ENCODE measurements at places on chromosomes 12 and 14.

DNA sequence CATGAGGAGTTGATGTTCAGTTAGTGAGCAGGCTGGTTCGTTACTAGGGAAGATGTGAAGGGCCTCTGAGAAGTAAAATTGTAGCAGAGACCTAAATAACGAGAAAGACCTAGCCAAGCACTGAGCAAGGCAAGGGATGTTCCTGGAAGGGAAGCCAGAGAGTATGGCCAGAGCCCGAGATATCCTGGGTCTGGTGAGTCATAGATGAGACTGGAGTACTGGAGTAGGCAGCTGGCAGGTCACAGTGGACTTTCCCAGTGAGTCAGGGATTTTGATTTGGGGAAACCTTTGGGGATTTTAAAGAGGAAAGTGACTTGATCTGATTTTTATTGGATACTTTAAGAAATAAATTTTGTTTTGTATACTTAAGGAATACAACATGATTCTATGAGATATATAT lies 369.0 kb downstream of the DIO2 start:
- no peak for DNase-seq

DNA sequence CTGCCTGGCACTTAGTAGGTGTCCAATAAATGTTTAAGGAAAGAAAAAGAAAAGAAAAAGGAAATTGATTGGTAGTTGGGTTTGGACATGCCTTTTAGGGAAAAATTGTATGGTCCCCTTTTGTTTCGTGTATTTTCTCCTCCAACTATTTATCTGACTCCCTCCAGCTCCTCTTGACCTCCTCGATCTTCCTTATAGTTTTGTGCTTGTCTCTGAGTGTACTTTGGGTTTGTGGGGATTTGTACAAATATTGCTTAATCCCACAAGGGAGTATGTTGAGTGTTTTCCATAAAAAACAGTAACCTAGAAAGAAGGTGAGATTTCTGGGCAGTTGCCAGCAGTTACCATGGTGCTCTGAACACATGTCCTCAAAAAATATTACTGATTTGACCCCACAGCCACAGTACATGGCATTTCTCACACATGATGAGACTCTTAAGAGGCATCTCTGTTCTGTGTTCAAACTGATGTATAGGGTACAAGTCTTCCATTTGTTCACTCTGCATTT lies 15.7 kb downstream of the PLEKHG7 start:
- DNase-seq, result no peak

DNA sequence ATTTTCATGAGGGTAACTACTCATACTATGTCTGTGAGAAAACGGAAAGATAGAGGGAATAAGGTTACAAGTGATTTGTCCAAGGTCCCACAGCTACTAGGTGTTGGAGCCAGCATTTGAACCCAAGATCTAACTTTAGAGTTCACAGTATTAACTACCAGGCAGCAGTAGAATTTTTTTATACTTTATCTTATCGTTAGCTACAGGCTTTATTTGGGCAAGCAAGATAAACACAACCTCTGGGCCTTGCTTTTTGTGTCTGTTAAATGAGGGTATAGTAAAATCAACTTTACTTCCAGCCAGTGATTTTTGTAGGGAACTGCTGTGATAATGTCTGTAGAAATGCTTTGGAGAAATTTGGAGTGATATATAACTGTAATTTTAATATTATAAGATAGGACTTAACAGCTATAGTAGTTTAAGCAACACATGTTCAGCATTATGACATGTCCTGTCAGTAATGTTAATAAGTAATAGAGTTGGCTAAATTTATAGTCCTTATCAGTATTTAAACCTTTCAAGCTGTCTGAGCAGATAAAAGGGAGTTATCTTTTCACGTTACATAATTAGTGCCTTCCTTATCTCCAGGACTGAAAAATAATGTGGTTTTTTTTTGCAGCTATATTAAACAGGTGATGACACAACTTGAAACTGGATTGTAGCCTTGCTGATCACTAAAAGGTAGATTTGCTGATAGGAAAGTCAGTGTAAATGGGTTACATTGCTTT lies 12.8 kb downstream of the LEMD3 start:
- no peak for DNase-seq

DNA sequence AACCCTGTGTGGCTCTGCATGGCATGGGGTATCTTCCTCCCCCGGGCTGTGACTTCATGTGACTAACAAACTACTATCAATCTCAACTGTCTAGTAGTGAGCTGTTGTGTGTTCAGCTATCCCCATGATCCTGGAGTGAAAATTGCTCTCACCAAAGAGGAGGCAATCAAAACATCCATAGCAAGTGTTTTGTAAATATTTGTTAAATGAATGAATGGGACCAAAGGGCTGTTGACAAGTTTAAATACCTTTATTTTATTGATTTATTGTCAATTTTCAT lies 138.1 kb upstream of the CPM start:
- DNase-seq, result no peak

GRCh38 chr12:46396826-46397225 lies 24.3 kb upstream of the SLC38A2 start:
- DNase-seq, result no peak

- DNase-seq, result no peak
These were observed 12.1 kb upstream of the IFI27 start for GRCh38 chr14:94098326-94098992.

- no peak for DNase-seq
These were observed 73.4 kb downstream of the SPTB start for GRCh38 chr14:64806202-64806861.

DNA sequence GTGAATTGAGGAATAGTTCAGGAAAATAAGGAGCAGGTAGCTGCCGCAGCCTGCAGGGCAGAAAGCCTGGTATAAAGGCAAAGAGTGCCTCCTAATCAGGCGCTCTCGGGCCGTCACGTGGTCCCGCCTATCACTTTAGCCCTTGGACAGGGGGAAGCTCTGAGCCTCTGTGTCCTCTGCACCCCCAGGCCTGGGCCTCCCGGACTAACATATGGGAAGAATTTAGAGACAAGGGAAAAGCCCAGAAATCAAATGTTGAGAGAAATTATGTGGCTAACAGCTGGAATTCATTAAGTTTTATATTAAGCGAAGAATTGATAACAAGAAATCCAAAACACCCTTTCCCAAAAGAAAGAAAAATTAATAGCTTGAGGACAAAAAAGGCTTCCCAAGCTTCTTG lies 417.7 kb downstream of the ATP23 start:
- DNase-seq, result no peak

DNA sequence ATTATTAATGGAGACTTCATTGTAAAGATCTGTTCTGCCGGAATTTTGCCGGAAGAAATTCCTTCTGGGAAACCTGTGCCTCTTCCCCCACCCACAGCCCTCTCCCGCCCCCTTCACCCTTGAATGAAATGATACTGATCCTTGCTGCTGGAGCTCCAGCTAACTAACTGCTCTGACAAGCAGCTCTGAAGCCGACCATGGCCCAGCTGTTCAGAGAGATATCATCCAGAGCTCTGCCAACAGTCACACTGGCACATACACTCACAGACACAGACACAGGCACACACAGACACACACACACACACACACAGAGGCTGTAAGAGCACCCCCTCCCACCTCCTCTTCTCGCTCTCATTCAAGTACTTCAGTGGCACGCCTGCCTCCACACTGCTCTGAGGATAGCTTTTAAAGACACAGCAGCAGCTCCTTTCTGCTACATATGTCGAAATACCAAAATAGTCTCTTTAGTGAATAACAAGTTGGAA lies 88.6 kb downstream of the R3HDM2 start:
- no peak for DNase-seq

- DNase-seq, result no peak
These were observed 45.7 kb downstream of the SPATS2 start for GRCh38 chr12:49413010-49413409.

DNA sequence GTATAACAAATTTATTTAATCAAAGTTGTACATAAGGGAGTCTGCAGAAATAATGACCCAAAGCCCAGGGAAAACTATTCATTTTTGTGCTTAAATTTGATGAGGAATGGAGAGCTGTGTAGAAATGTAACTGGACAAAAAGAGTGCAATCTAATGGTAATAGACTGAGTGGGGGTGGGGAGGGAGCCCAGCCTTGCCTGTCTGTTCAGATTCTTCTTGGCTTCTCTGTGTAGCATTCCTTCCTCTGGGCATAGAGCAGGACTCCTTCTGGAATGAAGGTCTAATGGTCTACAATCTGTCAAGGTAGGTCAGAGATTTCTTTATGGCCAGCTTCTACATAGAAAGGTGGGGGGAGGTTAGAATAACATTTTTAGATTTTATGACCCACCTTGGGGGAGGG lies 126.1 kb downstream of the SYT10 start:
- no peak for DNase-seq

DNA sequence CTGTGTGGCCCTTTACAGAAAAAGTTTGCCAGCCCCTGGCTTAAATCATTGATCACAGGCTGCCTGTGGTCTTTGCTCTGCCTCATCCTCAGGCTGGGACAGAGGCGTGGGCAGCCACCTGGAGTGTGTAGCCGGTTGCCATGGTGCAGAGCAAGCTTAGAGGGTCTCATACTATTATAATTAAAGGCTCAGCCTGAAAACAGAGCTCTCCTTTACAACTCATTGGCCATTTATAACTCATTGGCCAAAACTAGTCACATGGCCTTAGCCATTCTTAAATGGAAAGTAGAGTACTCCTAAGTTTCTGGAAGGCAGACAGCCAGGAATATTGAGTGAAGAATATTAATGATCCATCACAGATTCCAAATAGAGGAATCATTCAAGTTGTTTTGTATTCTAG lies 3.0 kb downstream of the HSP90B1 start:
- no peak for DNase-seq

DNA sequence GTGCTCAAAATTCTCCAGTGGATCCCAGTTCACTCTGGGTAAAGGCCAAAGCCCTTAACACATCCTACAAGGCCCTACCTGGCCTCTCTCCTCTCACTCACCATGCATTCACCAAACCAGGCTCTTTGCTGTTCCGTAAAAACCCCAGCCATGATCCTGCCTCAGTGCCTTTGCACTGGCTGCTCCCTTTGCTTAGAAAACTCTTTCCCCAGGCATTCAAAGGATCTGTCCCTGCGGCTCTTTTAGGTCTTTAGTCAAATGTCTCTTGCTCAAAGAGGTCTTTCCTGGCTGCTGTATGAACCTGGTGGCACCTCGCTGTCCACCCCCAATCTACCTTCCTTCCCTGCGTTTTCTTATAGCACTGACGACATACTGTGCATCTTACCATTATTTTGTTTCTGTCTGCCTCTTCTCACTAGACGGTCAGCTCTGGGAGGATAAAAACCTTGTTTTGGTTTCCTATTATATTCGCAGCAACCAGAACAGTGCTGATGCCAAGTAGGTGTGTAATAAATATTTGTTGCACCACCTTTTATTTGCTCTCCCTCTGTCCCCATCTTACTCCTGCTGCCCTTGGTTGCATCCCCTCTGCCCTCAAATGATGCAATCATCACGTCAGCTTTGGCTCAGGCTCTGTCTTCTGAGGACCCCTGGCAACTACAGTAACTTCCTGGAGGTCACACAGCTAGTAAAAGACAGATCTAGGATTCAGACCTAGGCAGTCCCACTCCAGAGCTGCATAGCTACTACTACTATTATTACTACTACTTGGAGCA lies 23.8 kb upstream of the DICER1 start:
- no peak for DNase-seq

- no peak for DNase-seq
These were observed 54.2 kb downstream of the MYF5 start for GRCh38 chr12:80770958-80771357.

DNA sequence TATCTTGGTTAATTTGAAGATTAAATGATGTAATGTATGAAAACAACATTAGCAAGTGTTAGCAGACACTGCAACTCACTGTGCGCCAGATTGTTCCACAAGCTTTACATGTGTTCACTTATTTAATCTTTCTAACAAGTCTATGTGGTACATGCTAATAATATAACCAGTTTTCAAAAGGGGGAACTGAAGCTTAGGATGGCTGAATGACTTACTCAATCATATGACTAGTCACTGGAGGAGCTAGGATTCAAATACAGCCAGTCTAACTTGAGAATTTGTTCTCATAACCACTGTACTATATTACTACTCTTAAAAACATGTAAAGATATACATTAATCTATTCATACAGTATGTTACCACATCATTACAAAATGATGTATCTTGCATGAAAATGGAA lies 60.5 kb upstream of the LRIG3 start:
- DNase-seq, result no peak

DNA sequence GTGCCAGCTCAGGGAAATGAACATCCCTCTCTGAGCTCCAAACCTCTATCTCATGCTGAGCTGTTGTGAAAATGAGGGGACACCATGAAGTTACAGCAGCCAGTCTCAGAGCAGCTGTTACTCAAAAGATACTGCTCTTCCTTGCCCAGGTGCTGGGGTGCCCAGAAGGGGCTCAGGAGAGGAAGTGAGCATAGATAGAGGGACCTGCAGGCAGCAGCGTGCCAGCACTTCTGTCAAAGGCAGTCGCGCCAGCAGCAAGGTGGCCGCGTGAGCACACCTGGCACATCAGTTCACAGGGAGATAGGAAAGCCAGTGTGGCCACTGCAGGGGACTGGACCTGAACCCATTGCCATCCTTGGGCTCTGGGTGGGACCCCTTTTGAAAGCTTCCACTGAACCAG lies 27.8 kb downstream of the C14orf132 start:
- DNase-seq, result no peak

DNA sequence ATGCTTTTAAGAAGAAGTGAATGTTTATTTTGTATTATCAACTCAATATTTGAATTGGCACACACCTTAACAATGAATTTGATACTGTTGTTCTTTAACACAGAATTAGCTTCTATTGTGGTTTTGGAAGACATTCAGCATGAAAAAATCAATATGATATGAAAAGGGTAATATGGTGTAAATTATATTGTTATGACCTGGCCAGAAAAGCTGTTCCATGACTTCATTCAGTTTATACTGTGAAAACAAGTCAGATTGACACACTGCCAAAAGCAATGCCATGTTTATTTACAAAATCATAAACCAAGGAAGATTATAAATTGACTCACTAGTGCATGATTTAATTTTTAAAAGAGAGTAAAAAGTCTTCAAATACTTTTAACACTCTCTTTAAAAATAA lies 851.4 kb upstream of the SEL1L start:
- no peak for DNase-seq

DNA sequence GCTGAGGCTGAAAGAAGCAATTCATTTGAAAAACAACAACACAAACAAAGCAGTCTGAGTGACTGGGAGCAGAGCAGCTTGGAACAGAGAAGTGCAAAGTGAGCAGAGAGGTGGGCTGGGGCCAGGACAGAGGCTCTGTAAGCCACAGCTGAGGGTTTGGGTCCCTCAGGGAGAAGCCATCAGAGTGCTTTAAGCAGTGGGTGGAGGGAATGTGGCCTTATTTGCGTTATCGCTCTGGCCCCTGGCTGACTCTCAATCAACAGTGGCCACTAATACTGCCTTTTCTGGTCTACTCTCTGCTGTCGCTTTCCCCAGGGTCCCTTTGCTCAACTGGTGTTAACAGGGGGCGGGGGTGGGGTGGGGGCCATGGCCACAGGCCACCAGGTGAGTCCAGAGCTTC lies 44.2 kb downstream of the IRF2BPL start:
- DNase-seq, result no peak

GRCh38 chr12:12527820-12528296 lies 34.8 kb downstream of the DUSP16 start:
- DNase-seq, result no peak

DNA sequence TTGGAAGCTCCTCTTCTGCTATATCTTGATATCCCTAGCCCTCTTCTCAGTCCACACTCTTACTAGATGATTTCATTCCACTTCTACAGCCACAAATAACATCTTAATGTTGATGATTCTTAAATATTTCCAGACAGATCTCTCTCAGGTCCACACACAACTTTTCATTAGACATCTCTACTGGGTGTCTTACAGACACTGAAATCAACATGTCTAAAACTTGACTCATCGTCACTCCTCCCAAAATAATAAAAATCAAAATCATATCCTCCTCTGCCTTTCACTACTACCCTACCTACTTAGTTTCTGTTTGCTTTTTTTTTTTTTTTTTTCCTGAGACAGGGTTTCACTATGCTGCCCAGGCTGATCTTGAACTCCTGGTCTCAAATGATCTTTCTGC lies 11.9 kb downstream of the PRDM4 start:
- DNase-seq, result no peak
